ENCODE measurements at places on chromosomes 12 and 14.

DNA sequence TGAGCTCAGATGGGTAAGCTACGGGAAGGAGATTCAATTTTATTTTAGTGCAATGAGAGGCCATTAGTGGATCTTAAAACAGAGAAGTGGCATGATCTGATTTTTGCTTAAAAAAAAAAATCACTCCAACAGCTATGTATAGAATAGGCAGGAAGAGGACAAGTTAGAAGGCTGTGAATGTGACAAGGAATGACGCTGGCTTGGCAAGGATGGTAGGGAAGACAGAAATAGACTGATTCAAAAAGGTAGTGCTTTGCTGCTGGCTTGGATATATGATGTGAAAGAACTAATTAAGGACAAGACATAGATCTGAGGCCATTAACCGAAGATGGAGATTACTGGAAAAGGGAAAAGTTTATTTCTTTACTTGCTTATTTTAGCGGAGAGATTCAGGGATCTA lies 105.2 kb upstream of the GPHB5 start:
- no peak for DNase-seq

DNA sequence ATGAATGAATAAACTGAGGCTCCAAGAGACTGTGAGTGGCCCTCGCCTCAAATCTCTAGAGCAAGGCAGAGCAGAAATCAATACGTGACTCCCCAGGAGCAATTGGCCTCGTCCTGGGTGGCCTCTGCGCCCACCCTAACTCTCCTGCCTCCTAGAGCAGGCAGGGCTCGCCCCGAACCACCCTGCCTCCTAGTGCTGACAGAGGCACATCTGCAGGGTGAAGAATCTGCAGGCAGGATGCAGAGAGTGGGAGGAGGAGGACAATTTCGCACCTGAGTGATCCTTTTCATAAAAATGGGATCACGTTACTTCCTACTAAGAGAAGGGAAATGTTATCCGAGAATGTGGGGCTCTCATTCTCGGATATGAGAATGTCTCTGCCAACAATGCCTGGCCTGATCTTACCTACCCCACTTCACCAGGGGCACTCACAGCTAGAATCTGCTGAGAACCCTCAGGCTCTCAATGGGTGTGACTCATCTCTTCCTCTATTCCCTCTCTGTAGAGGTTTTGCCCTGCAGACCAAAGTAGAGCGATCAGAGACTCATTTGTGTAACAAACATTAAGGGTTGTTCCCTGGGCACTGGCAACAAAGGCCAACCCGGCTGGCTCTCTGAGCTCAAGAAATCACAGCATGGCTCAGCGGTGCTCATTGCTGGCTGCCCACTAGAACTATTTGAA lies 61.7 kb upstream of the BCL2L14 start:
- peak; percentile 26 for DNase-seq

- DNase-seq, result no peak
Observed at GRCh38 chr12:98538031-98538430, 22.6 kb downstream of the TMPO start.

DNA sequence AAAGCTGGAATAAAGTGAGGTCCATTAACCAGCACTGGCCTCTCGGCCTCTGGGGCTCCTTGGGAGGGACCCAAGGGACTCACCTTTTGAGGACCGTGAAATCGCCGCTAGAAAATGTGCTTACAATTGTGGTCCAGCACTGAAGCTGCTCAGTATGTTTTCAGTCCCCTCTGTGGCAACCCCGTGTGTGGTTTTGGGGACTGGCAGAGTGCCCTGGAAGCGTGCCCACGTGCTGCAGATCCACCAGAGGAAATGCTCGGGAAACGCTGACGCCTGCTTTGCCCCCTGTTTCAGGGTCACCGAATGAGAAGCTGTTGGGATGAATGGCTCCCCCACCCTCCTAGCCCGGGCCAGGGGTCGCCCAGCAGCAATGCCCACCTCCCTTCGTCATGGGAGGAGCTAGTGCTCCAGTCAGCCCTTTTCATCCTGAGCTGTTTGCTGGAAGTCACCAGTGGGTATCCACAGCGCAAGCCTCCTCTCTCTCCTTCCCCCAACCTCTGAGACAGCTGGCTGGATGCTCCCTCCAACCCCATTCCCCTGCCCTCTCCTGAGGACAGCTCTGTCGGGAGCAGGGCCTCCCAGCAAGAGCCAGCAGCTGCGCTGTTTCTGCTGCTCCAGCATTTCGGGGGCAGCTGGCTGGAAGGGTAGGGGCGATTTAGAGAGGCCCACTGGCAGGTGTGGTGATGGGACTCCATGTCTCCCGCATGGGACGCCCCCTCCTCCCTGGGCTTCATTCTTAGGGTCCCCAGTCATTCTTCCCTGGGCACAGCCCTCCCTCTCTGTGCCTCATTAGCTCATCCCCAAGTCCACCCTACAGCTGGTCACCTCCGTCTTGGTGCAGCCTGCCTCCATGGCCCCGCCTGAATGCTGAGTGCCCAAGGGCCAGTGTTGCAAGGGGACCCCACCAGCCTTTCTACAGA lies 33.2 kb upstream of the PPP1R13B start:
- no peak for DNase-seq

GRCh38 chr14:102568115-102568614 lies 24.3 kb upstream of the RCOR1 start:
- DNase-seq, result peak; percentile 30

DNA sequence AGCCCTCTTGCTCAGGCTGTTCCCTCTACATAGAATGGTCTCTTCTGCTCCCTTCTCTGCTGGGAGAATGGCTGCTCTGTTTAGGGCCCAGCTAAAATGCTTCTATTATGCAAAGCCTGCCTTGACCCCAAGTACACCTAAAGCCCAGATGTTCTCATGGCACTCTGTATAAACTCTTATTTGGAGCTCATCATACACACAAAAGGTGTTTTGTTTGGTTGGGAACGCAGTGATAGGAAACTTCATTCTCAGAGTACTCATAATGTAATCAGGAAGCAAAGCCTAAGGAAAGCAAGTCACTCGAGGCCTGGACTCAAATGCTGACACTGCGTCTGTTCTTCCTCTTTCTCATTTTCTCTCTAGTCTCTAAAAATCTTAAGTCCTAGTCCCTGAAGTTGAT lies 38.2 kb upstream of the SYCP3 start:
- DNase-seq, result no peak

DNA sequence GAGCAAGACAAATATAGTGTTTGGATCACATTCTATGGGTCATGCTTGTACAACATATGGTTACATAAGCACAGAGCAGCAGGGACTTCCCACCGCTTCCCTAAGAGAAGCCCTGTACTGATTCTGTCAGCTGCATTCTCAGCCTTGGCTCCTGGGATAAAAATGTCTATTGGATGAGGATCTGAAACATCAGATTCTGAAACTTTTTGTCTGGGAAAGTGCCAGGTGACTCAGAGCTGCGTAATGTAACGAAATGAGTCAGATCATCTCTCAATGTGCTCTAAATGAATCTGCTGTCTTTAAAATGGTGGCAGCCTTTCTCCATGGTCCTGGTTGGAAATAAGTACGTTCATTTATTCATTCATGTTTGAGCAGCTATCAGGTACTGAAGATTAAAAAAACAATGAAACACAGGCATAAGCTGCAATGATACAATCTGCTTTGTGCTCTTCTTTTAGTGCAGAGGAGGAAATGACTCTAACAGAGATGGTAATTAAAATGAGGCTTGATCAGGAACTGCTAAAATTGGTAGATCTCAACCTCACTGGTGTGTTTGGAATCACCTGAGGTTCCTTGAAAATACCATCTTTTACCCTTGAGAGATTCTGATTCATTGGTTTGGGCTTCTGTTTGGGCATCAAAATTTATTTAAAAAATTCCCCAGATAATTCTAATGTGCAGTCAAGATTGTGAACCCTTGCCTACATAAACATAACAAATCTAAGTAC lies 99.1 kb upstream of the NAP1L1 start:
- DNase-seq, result peak; percentile 9

DNA sequence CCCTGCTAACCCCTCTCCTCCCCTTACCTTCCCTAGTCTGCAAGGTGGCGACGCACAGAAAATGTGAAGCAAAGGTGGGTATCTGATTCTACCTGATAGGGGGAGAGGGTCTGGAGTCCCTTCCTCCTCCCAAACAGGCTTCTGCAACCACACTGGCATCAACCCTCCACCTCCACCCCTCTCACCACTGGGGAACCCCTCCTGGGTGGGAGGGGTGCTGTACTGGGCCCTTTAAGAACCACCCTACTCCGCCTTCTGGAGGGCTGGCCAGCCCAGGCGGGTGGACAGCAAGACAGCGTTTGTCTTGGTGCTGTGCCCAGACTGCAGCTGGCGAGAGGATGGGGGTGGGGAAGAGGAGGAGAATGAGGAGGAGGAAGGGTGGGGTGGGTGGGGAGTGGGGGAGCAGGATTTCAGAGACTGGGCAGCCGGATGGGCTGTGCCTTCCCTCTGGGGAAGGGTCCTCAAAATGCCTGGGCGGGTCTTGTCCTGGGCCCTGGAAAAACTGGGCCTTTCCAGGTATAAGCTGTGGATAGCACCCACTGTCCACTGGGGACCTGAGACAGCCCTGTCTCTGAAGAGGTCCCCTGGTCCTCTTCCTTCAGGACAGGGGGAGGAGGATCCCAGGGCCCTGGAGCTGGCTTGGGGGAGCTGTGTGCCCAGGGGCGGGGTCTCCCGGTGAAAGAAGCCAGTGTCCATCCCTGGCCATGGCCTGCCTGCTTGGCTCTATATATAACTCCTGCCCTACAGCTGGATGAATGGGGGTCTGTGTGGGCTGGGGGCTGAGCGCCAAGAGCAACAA lies 2.8 kb downstream of the TNS2 start:
- DNase-seq, result no peak

- DNase-seq, result no peak
Observed at GRCh38 chr12:107616941-107617340, 68.7 kb upstream of the PWP1 start.
